D721Med (cell line): ENCODE measurements at places on chromosomes 2 and 18.

DNA sequence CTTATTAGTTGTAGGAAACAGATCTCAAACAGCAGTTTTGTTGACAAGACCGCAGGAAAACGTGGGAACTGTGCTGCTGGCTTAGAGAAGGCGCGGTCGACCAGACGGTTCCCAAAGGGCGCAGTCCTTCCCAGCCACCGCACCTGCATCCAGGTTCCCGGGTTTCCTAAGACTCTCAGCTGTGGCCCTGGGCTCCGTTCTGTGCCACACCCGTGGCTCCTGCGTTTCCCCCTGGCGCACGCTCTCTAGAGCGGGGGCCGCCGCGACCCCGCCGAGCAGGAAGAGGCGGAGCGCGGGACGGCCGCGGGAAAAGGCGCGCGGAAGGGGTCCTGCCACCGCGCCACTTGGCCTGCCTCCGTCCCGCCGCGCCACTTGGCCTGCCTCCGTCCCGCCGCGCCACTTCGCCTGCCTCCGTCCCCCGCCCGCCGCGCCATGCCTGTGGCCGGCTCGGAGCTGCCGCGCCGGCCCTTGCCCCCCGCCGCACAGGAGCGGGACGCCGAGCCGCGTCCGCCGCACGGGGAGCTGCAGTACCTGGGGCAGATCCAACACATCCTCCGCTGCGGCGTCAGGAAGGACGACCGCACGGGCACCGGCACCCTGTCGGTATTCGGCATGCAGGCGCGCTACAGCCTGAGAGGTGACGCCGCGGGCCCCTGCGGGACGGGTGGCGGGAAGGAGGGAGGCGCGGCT is at the start of gene TYMS:
TYMS (plus strand) TSS at position 343 of the 690 bp plus-strand sequence; CDS start at position 433, 90 bp downstream.
- DNase-seq: peak; percentile 72

DNA sequence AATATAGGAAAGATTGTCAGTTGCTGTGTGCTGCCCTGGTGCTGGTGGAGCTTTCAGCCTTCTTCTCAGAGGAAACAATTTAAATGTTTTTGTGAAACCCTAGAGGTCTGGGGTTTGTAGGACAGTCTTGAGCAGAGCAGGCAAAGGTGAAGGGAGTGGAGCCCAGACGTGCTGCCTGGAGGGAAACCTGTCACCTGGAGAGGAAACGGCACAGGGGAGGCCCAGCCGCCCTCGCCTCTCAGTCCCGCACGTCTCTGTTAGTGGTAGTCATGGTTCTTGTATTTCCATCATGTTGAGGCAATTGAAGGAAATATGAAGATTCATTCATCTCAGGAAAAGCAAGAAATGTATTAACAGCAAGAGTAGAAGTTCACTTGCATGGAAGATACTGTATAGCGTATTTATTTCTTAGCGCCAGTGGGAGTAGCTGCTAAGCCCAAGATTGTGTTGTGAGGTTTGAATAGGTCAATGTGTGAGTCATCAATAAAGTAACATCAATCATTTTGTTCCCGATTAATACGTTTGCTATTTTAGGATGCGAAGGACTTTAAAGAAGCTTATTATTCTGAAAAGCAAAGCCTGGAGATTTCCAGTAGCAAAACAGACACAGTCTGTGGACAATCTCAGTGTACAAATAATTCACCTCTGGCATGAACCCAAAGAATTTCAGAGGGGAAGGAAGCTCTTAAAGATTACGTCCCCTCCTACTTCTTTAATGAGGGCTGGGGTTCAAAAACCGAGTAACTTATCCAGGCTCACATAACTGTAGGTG is 70.4 kb downstream of the LRRFIP1 start:
- DNase-seq: no peak

GRCh38 chr2:86337244-86337835 is at the start of gene REEP1:
TSS of gene REEP1 (minus strand) at chr2:86337626. CDS start at chr2:86337510, 116 bp downstream.
- DNase-seq: peak; percentile 45

DNA sequence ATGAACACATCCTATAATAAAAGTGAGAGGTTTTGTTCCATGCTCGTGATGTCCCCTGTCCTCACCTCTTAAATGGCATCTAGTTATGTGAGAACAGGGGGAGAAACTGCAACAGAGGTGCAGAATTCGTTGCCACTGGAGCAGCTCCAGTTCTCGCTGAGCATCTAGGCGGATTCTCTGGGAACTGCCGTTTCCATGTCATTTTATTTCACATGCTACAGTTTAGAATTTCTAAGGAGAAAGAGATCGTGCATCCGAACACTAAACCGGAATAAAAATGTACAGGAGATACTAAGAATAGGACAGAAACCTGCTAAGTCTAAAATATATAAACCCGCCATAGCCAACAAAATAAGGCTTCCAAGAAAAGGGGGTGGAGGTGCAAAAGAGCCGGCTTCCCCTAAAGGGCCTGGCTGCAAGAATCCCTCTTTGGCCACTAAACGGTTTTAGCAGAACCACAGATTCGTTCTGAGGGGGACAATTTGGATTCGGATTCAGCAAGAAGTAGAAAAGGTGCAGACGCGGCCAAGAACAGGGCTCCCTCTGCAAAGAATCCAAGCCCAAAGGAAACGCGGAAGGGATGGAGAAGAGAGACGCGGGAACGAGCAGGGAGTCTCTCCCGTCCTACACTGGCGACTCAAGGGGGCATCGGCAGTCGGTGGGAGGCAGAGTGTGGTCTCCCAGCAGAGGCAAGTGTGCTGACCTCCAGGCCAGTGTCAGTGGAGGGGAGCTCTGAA is 1.3 kb downstream of the TMEM163 start:
- no peak for DNase-seq

DNA sequence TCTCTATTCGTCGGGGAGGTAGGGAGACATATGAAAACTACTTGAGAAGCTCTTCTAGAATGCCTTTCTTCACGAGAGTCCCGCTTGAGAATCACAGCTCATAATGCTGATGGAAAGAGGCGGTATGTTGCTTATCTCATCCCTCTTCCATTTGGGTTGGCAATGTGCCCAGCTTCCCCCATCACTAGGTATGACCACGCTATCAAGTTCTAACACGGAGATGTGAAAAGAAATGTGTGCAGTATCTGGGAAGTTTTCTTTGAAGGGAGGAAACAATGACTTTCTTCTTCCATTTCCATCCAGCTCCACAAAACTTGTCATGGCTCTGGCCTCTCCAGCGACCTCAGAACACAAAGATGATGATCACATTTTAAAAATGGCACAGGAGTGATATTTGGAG is 742.4 kb downstream of the DCDC2C start:
- DNase-seq: no peak

DNA sequence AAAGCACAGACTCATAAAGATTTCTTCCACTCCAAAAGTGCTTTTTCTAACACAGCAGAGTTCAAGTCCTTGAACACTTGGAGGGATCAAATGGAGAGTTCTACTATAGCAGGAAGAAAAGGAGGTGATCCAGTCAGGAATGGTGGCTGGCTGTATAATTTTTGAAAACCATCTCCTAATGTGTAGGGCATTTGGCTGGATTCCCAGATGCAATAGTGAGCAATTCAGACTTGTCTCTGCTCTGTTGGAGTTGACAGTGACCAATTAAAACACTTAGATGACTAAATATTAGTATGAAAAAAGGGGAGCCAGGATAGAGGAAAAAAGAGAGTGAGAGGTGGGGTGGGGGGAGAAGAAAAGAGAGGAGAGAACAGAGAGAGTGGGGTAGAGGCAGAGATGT is 5.3 kb upstream of the G6PC2 start:
- DNase-seq: no peak

DNA sequence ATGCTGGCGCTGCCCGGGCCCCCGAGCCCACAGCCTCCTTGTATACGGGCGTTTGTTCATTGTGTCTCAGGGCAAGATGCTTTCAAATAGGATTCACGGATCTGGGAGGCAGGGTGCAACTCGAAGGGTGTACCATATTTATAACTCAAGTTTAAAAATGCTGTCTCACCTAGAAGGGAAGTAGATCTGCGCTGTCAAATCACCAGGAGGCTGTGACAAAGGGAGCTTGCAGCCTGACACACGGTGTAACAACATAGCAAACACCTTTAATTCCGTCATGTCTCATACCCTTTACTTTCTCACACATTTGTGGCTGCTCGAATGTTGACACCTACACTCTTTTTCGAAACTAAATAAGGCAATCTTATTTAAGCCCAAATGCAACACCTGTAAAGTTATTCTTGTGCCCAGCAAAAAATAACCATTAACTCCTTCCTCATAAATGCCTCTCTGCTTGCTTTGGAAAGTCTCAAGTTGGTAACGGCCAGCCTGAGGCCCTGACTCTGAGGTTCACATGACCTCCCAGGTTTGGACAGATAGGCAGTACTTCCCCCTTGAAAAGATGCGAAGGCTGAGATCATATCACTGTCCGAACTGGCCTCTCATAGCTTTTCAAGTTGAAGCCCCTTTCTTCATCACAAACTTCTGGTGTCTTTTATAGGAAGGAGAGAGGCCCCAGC is 11.6 kb downstream of the ZEB2 start:
- DNase-seq: no peak

DNA sequence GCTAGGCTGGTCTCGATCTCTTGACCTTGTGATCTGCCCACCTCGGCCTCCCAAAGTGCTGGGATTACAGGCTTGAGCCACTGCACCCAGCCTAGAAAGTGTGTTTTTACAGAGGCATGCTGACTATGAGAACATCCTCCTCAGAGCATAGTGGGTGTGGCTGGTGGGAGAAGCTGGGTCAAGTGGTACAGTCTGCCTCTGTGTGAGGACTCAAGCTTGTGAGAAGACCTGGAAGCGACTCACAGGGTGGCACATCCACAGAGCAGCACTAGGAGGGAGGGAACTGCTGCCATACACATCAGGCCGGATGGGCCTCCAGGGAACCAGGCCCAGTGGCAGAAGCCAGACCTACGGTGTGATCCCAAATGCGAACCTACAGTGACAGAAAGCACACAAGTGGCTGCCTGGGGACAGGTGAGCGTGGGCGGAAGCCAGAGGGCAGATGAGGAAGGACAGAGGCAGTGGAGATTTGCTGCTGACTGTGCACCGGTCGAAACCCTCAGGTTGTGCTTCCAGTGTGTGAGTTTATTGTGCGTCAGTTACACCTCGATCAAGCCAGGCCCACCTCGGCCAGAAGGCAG is 8.9 kb downstream of the ARHGEF4 start:
- DNase-seq: no peak

DNA sequence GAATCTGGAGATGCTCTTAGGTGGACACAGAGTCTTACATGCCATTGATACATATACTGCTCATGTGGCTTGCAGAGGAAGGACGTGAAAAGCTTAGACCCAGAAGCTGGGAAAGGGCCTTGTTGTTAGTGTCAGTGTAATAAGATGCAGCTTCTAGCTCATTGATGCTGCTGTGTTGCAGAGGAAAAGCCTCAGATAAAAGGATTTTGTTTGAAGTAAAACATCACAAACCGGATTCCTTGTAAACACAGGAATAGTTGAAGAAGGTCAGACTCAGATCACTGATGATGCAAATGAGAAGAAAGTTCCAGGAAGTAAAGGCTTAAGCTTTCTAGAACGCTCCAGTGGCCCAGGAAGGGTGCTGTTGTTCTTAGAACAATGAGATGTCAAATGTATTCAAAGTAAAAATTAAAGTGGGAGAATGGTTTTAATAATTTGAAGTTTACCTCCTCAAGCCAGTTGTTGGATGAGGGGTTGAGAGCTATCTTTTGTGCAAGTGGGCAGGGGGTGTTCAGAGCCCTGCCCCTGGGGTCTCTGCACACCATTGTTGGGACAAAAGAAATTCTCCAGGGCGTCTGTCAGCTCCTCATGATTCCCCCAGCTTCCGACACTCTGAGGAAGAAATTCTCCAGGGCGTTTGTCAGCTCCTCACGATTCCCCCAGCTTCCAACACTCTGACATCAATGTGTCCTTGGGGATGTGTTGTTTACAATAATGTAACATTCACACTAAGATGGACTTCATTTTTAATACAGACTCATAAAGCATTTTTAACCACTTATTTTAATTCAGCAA is 61.3 kb upstream of the CHMP1B start:
- DNase-seq: no peak

- DNase-seq: no peak
Observed at GRCh38 chr2:38968021-38968420, 78.3 kb downstream of the ARHGEF33 start.

DNA sequence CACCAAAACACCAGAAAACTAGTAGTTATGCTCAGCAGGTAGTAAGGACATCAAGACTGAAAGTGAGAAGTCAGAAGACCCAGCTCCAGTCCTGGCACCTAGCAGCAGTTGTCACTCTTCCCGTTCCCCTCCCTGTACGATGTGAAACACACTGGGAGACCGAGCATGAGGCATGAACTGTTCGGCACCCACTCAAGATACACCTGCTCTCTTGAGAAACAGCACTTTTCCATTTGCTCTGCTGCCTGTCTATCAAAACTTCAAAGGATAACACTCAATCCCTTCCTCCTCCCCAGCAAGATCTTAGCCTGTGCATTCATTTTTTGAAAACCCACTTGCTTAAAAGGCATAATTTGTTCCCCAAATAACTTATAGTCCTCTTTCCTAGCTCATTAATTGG is 123.9 kb downstream of the PLEKHM3 start:
- DNase-seq: no peak

- DNase-seq: no peak
Observed at GRCh38 chr2:237190966-237191713, 105.5 kb downstream of the COPS8 start.

- DNase-seq: peak; percentile 37
Observed at GRCh38 chr2:175004980-175005732, at the start of gene CHN1. TSS of gene CHN1 (minus strand) at chr2:175005381. CDS start at chr2:175004912, 469 bp downstream.

GRCh38 chr2:231001036-231001435 is 5.1 kb downstream of the SPATA3 start:
- no peak for DNase-seq

GRCh38 chr18:8889489-8889888 is 184.1 kb downstream of the MTCL1 start:
- DNase-seq: no peak

DNA sequence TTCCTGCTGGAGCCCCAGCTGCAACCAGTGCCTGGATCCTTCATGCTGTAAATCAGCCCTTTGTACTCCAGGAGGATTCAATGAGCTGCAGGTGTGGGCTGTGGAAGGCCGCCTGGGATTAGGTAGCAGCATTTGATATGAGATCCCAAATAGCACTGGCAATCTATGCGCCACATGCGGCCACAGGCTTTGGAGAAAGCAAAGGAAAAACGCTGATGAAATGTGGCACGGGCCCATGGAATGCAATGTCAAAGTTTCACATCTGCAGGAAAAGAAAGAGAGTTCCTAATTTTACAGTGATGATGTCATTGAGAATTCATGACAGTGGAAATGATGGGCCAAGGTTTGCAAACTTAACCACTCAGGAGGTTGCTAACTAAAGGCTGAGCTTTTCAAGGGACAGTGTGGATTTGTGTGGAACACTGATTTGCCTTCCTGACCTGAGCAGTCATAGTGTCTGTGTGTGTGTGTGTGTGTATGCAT is 216.4 kb upstream of the OSR1 start:
- DNase-seq: no peak

GRCh38 chr2:47194410-47194809 is 39.3 kb upstream of the STPG4 start:
- DNase-seq: no peak
